Stimulated activated CD8-positive, alpha-beta memory T cell treated with anti-CD3 and anti-CD28 coated beads, Interleukin-4, amount 100 ng/mL, for 1 hour (primary cell): ENCODE measurements at places on chromosomes 11 and 22.

DNA sequence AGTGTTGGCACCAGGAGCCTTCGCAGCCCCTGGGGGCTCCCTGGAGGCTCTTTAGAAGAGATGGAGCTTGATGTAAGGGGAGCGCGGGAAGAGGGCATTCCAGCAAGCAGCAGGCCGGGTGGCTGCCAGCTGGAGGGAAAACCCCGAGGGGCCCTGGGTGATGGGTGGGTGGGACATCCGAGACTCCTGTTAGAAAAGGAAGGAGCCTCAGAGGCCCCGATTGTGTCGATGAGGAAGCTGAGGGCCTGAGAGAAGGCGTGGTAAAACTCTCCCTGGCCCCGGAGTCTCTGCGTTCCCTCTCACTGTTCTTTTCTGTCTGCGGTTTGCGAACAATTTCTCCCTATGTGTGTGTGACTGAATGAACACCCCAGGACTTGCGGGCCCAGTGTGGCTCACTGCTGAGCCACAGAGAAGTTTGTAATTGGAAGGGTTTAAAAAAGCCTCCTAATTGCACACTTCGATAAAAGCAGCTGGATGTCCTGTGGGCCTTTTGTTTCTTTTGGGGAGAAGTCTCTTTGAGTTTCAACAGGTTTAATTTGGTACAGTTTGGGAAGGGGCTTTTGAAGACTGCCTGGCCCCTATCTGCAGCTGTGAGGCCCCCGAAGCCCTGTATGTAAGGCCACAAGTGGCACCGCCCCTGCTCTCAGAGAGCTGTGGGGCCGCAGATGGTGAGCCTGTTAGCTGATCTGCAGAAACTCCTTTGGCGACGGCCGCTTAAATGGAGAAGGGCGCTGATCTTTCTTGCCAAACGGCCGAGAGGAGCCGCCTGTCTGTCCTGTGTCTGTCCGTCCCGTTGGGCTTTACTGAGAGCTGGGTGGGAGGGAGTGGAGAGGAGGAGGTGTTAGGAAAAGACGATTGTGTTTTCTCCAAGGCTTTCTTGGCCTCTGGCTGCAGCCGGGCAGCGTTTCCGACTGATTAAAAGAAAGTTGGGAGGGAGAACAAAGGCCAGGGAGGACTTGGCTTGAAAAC lies 2.0 kb downstream of the FBLN1 start:
- no peak for DNase-seq

DNA sequence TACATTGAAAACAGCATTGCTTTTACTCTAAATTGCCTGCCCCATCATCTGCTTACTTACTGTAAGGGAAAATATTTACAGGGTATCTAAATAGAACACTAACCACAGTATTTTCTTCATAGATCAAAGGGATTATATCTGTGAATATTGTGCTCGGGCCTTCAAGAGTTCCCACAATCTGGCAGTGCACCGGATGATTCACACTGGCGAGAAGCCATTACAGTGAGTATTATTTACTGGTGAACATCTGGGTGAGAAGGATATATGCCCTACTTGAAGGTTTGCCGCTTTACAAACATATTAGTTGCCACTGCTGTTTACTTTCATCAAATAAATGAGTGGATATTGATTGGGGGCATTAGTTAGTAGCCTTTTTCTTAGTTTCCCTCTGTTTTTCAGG lies 5.9 kb upstream of the CNTF start:
- DNase-seq, result no peak

DNA sequence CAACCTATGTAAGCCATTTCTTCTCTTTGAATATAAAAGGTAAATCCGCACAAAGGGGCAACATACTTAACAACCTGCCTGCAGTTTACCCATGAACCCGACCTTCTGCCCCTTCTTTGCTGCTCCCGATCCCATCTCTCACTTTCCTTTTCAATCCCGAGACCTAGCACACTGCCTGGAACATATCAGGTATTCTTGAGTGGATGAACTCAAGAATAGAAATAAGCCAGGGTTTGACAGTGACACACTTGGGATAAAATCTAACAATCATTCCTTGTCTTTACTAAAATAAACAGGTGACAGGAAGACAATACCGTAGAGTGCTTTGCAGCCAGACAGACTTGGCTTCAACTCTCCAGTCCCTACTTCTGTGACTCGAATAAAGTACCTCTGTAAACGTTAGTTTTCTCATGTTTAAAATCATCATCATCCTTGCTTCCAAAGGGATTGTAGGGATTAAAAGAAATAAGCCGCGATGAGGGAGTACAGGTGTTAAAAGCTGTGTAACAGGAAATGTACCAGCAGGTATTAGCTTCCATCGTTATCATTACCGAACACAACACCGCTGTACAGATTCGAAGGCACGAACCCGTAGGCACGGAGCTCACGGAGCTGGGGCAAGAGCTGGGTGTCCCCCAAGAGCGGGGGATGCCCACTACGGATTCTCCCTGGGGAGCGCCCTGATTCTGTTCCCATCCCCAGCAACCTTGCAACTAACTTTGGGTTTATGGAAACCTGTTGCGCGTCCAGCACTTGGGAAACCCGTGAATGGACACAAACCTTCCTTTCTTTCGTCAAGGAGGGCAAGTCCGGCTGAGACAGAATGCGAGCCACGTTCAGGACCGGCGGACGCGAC lies 720 bp downstream of the UFD1 start:
- no peak for DNase-seq

DNA sequence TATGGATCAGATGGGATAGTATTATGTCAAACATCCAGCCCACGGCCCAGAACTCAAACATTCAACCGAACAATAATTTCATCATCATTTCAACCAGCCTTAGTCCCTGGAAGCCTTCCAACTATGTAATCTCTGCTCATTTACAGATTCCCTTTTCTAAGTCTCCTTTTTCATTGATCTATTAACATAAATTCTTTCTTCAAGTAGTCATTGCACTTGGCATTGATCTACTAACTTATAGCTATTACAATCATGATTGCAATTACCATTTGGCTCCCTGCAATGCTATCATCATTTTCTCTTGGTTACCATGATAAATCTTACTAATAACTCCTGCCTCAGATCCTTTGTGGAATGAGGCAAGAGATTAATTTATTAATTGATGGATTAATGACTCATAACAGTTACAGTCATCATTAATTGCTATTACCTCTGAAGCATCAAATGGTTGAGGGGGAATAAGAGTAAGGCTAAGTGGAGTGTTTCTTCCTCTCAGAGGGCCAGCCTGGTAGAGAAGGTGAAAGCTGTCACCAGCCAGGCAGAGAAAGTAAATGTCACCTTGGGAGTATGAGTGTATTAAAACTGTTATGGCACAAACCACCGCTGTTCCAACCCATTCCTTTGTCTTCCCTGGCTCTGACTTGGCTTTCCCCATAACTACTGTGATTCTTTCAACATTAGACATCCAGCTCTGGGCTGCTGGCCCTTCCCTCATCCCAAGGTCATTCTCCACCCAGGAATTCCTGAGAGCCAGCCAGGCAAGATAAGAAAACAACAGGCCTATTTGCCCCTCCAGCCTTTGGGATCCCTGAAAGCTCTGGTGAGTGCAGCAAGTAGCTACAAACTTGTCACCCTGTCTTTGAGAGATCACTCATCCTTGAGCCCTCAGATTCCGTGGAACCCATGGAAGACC lies 174.7 kb downstream of the RRAS2 start:
- no peak for DNase-seq

DNA sequence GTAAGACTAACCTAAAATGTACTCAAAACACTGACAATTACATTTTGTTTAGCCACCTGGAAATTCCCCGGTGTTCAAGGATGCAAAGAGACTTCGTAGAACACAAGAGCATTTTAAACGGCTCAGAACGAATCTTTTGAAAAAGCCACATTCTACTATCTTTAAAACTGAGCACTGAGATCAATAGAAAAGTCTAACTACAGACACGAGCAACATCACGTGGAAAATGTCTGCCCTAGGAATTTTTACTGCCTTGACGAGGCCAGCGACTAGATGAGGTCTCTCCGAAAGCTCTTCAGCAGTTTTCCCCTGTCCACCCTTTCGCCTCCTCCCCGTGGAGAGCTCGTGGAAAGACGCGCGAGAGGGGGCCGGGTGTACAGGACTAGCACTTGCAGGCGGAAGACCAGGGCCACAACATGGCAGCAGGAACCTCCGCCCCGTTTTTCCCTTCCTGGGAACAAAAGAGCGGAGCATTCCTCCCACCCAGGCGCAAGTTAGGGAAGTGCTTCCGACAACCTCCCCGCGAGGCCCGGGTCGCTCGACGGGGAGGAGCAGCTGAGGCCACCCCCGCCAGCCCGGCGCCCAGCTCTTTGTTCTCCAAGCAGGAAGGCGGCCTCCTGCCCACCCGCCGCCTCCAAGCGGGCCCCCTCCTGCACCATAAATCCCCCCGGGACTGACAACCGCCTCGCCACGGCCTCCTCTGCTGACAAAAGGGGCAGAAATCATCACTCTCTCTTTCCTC lies 1.1 kb downstream of the EIF4G2 start:
- DNase-seq, result peak; percentile 6

DNA sequence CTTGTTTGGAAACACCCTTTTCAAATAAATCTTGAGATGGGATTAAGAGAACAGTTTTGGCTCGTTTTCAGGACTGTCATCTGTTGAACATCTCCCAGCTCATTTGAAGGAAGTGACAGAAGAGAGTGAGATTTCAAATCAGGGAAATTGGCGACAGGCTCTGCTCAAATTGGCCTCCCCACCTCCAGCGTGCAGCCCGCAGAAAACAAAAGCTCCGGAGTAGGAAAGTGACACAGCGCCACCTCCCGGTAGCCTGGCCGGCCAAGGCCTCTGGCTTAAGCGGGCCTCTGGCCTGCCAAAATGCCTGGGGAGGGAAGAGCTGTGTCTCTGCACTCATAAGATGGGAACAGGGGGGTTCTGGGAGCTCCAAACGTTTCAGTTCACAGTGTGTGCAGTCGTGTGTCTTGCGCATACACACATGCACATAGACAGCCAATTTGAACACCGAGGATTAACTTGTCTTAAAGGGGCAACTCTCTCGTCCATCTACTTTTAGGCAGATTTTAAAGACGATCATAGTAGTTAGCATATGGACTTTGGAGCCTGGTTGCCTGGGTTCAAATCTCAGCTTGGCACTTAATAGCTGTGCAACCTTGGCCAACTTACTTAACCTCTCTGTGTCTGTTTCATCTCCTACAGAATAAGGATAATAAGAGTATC lies 132.7 kb upstream of the RCN1 start:
- DNase-seq, result no peak

DNA sequence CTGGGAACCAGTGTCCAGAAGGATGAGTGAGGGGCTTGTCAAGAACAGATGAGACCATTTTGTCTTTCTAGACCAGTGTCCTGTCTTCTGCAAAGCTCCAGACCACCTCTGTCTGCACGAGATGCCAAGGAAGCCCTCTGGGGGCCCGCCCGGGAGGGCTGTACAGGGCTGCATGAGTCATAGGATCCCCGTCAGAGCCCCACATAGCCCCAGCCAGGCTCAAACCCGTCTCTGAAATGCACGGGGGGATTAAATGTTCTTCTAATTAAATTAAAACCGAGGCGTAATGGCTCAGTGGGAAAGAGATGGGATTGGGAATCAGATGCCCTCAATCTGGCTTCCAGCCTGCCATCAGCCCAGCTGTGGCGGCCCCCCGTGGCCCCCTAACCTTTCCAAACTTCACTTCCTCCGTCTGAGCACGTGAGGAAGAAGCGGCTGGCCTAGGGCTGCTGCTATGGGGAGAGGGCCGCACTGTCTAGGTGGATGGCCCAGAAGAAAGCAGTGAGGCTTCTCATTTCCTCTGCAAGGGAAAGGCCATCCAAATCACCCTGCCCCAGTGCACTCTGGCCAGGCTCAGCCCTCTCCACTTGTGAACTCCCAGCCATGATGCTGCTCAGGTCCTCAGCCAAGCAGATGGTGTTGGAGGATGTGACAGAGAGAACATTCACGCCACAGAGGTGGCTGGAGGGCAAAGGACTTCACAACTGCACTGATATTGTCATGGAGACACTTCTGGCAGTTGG lies 32.8 kb downstream of the KCNQ1OT1 start:
- DNase-seq, result no peak

DNA sequence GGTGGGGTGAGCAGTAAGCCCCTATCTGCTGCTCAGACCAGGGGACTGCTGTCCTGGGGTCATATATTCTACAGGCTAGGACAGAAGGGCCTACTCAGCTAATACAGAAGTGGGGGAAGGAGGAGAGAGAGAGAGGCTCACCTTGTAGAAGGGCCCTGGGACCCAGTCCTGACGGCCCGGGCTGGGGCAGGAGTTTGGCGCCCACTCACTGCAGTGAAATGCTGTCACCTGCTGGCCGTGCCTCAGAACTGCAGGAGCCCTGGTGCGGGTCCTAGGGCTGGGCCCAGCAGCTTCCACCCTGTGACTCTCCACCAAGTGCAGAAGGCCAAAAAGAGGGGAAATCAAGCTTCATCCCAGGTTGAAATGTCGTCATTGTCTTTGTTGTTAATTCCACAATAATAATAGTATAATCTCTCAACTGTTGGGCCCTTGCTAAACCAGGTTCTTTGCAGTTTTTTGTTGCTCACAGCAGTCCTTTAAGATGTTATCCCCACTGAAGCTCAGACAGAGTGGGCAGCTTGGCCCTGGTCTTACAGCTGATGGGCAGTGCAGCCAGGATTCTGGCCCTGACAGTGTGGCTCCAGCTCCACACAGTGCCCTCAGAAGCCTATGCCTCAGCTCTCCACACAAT lies 29.6 kb downstream of the TRIM29 start:
- DNase-seq, result peak; percentile 21

GRCh38 chr22:33542722-33543121 lies 377.6 kb downstream of the LARGE1 start:
- DNase-seq, result no peak

GRCh38 chr11:129694538-129694937 lies 121.1 kb upstream of the TMEM45B start:
- no peak for DNase-seq

DNA sequence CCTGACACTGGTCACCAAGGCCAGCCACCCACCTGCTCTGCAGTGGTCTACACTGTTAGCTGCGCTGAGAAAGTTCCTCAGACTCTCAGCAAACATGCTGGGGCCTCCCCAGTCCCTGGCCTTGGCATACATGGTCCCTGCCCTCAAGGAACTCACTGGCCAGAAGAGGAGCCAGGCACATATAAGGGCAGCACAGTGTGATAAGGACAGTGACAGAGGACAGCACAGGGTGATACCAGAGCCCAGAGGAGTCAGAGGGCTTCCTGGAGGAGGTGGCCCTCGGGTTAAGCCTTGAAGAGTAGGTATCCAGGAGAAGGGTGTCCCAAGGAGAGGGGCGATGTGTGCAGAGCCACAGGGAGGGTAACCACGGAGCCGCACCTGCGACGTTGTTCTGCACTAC lies 624 bp downstream of the ART1 start:
- no peak for DNase-seq

- DNase-seq, result peak; percentile 1
Measured at GRCh38 chr11:14499178-14499559, 442 bp downstream of the COPB1 start.
